ENCODE measurements at places on chromosomes 7 and 10.

DNA sequence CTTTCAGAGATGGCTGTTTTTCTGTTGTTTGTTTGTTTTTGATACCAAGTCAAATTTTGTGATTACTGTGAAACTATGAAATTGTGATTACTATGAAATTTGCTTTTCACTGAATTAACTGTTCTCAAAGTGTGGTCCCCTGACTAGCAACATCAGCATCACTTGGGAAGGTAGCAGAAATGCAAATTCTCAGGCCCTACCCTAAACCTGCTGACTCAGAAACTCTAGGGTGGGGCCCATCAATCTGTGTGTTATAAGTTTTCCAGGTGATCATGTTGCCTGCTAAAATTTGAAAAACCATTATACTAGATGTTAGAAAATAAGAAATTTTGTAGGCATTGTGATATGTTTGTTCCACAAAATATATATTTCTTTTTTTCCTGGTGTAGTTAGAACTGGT, 1.2 kb downstream of the IFIT1B start:
- DNase-seq: no peak

DNA sequence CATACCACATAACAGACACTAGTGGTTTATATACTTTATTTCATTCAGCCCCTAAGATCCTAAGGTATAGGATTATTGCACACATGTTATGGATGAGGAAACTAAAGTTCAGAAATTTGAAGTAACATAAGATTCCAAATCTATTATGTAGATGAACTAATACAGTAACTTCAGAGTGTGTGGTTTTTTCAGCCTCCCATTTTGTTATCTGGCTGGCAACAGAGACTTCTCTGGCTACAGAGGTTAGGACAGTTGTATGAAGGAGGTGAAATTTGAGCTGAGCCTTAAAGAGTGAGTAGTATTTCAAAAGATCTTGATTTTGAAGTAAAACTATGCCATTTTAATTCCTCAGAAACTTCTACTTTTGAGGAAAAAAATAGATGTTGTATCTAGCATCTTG, 125.4 kb downstream of the MAPK8 start:
- DNase-seq: no peak

DNA sequence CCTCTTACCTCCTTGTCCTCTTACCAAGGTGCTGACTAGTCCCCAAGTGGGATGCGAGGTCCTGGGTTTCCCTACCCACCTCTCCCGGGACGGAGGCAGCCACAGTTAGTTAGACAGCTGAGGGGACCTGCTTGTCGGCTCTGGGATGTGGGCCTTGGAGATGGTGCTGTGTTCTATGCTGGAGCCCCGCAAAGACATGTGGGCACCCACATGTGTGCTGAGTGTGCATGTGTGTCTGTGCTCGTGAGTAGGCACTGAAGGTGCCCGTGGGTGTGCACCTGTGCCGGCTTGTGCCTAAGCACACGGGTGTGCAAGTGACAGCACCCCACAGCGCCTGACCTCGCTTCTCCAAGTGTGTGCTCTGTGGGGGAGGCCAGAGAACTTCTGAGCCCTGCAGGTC, 62.2 kb downstream of the NEURL1 start:
- DNase-seq: no peak

GRCh38 chr10:77351386-77351785, 286.2 kb downstream of the KCNMA1 start:
- DNase-seq: no peak

GRCh38 chr7:26149391-26149977, 2.5 kb upstream of the NFE2L3 start:
- DNase-seq: no peak

DNA sequence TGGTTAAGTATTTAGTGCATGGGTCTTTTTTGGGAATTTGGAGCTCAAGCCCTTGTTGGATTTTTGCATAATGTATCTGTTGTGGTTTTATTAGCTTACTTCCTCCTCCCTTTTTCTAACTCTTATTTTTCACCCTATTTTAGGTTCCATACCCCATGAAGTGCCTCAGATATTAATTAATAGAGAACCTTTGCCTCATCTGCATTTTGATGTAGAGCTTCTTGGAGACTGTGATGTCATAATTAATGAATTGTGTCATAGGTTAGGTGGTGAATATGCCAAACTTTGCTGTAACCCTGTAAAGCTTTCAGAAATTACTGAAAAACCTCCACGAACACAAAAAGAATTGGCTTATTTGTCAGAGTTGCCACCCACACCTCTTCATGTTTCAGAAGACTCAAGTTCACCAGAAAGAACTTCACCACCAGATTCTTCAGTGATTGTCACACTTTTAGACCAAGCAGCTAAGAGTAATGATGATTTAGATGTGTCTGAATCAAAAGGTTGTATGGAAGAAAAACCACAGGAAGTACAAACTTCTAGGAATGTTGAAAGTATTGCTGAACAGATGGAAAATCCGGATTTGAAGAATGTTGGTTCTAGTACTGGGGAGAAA, 28.0 kb downstream of the SIRT1 start:
- no peak for DNase-seq

DNA sequence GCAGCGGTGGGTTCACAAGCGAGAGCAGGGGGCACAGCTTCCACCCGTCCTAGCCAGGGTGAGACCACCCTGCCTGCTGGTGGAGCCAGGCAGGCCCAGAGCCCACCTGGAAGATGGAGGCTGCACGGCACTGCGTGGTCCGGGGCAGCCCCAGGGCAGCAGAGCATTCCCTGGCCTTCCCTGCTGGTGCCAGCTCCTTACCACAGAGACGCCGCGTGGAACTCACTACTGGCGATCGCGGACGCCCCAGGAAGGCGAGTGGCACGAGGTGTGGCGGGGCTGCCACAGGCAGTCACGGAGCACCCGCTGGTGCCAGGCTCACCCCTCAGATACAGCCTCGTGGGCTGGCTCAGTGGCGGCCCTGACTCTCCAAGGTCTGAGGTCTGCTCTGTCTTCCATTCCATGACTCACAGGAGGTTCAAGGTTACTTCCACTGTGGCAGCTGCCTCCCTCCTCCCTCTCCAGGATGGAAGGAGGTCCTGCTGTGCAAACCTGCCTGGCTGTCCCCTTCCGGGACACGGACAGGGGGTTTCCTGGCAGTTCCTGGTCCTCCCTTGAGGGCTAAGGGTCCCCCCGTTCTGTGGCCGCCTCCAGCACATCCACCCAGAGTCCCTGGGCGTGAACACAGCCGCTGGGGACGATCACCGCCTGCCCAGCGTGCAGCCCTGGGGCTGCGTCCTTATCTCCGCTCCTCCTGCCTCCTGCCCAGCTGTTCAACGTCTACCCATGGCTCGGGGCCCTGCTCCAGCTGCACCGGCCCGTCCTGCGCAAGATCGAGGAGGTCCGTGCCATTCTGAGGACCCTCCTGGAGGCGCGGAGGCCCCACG, 3.1 kb downstream of the CYP2W1 start:
- no peak for DNase-seq

- DNase-seq: no peak
Observed at GRCh38 chr7:121214657-121215056, 114.1 kb upstream of the WNT16 start.

DNA sequence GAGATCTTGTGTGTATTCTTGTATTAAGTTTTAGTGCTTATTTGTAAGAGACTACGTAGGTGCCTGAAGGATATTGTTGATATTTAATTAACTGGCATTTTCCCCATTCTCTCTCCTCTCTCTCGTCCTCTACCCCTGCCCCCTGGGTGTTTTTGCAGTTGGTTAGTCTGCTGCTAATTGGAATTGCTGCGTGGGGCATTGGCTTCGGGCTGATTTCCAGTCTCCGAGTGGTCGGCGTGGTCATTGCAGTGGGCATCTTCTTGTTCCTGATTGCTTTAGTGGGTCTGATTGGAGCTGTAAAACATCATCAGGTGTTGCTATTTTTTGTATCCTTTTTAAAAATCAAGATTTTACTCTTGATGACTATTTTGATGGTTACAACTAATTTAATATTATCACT, 22.5 kb downstream of the TSPAN13 start:
- DNase-seq: no peak

GRCh38 chr10:114550756-114551635, 107.1 kb downstream of the ABLIM1 start:
- no peak for DNase-seq

- no peak for DNase-seq
Observed at GRCh38 chr7:66571568-66571967, 57.1 kb upstream of the KCTD7 start.

GRCh38 chr10:131651674-131652437, 249.0 kb upstream of the PPP2R2D start:
- DNase-seq: no peak

GRCh38 chr10:71131096-71131495, 81.3 kb upstream of the UNC5B start:
- DNase-seq: no peak

DNA sequence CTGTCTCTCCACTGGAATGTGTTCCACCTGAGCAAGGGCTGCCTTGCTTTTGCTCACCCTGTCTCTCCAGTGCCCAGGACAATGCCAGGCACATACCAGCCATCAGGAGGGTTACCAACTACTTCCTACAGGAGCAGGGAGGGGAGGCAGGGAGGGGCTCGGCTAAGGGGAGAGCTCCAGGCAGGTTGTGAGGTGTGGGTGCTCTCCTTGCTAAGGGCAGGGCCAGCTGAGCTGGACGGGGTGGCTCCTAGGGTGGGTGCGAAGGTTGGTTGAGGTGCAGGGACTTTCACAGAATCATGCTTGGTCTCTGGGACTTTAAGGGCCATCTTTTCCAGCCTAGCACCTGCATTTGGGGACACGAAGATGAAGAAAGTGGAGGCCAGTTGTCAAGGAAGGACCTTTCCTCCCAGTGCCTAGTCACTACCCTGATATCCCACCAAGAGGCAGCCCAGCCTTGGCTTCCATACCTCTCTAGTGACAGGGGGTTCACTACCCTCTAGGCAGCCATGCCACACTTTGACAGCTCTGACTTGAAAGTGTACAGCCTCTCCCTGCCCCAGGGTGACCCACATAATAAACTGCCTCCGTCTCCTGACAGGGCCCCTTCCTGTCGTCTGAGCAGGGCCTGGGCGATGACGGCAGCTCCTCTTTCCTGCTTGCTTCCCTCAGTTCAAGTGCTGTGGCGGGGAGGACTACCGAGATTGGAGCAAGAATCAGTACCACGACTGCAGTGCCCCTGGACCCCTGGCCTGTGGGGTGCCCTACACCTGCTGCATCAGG, 46.5 kb downstream of the TSPAN15 start:
- no peak for DNase-seq

GRCh38 chr7:105454921-105455320, 66.2 kb upstream of the SRPK2 start:
- no peak for DNase-seq

DNA sequence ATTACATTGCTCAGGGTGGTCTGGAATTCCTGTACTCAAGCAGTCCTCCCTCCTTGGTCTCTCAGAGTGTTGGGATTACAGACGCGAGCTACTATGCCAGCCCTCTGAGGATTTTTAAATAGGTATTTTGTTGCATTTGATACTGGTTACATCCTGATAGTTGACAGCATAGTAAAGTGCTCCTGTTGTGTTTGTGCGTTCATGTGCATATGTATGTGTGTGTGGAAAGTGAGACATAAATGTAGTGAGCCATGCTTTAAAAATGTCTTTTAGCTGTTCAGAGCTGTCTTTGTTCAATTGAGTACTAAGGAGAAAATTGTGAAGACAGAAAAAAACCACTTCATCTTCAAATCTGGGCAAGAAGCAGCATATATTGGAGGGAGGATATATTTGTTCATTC, 27.8 kb downstream of the ZNRF2 start:
- DNase-seq: no peak

GRCh38 chr7:55484834-55485233, 87.5 kb downstream of the VOPP1 start:
- no peak for DNase-seq

- no peak for DNase-seq
Observed at GRCh38 chr10:35523670-35524225, 81.4 kb upstream of the GJD4 start.

DNA sequence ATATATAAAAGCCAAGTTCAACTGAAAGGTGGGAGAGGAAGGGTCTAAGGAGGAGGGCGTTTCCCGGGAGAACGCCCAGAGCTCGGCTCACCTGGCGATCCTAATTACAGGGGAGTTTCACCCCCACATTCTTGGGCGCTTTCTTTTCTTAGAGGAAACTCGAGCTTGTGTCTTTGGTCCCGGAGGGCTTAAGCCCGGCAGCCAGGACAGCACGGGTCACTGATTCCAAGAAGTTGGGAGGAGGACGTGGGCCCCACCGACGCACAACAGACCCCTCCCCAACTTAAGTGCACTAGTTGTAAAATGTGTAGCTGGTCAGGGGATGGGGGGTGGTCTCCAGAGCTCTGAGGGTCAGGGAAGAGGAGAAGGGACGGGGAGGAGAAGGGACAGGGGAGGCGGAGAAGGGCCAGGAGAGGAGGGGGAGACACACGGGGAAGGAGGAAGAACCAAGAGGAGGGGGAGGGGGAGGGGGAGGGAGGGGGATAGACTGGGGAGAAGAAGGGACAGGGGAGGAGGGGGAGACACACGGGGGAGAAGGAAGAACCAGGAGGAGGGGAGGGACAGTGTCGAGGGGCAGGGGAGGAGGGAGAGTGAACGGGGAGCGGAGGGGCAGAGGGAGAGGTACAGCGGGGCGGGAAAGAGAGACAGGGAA, 874 bp downstream of the BAIAP2L1 start:
- peak; percentile 57 for DNase-seq

- no peak for DNase-seq
Observed at GRCh38 chr7:110675383-110676103, 415.4 kb upstream of the LRRN3 start.

GRCh38 chr7:36961097-36961496, 236.8 kb upstream of the AOAH start:
- no peak for DNase-seq

- no peak for DNase-seq
Observed at GRCh38 chr7:101950450-101951119, 133.2 kb downstream of the CUX1 start.

GRCh38 chr7:4806983-4807597, 31.7 kb downstream of the AP5Z1 start:
- no peak for DNase-seq

DNA sequence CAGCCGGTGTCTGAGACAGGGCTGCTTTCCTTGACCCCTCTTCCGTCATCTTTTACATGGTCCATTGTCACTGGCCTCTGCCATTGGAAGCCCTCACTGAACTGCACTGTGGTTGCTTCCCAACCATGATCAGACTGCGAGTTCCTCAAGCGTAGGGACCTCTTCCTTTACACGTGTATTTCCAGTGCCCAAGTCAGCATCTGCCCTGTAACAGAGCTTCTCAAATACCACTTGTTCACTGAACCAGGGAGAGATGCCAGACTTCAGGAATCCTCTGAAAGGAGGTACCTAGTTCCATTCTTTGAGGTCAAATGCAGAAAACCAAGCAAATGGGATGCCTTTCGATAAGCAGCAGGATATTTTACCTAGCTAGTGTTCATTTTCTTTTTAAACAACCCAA, 145.1 kb downstream of the NRP1 start:
- DNase-seq: no peak

DNA sequence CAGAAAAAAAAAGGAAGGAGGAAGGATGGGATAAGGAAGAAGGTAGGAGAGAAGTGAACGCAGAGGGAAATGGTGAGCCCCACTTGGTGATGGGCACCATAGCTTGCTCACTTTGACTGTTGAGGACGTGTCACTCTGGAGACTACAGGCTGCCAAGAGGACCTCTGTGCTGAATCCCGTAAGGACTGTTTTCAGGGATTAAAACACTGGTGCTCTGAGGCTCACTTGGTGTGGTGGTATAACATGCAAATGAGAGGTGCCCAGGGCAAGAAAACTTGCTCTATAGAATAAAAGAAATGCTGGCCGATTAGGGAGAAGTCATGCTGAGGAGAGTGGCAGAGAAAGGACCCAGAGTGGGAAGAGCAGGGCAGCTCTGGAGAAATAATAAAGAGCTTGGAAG, 5.3 kb upstream of the IL2RA start:
- DNase-seq: no peak
